ENCODE measurements at places on chromosomes 7 and 10. TPM values are rescaled to one million over a fixed set of nuclear protein-coding genes. Genes with fewer than 3 reads are reported as not detected.

ANKRD61 gene
- 0.33 TPM for total RNA-seq

DNA sequence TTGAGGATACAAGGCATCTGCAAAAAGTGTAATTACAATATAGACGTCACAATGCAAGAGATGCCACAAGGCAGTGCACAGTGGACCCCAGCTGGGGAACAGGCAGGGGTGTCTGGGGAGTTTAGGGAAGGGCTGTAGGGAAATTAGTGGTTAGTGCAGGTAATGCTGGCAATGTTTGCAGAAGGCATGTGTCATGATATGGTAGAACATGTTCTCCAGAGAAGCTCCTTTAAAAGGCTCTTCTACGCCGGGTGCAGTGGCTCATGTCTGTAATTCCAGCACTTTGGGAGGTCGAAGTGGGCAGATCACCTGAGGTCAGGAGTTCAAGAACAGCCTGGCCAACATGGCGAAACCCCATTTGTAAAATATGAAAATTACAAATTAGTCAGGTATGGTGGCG is 98.0 kb downstream of the JCAD start:
- DNase-seq, result no peak

GRCh38 chr10:118937226-118937625 is 92.3 kb upstream of the NANOS1 start:
- no peak for DNase-seq

DNA sequence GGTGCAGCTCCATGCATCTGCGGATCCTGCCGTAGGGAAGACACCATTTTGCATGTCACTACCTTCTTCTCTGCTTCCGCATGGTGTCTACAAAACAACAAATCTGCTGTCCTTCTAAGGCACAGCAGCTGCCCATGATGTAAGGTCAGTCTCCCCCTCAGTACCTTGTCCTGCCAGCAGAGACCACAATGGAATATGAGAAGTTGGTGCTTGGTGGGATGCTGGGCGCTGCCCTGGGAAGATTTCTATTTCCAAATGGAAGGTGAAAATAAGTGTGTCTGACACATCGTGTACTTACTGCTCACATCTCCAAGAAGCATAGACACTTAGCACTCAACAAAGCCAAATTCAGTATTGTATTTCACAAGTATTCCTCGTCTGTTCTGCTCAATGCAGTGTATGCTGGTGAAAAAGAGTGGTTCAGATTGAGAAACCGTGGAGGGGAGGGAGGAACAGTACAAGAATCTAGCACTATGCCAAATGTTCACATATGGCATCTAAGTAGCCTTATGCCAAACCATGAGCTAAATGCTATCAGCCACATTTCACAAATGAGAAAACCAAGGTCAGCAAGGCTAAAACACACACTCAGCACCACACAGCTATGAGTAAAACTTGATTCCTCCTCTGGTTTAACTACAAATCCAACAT is 95.0 kb downstream of the GRB10 start:
- no peak for DNase-seq

RAB19 gene
- 5.0 TPM for total RNA-seq

Data from activated naive CD4-positive, alpha-beta T cell treated with anti-CD3 and anti-CD28 coated beads, Interleukin-2, amount 50 U/mL, for 72 hours (primary cell).